ENCODE measurements at places on chromosomes 5 and 9.

- no peaks in the 10 kb centered on the region for H3K4me1 ChIP-seq
- no peak for DNase-seq
- no peak overlapping the region for H3K27ac ChIP-seq
- no peaks in the 10 kb centered on the region for H3K27me3 ChIP-seq
These were observed 99.8 kb downstream of the NNT start for GRCh38 chr5:43702815-43703214.

DNA sequence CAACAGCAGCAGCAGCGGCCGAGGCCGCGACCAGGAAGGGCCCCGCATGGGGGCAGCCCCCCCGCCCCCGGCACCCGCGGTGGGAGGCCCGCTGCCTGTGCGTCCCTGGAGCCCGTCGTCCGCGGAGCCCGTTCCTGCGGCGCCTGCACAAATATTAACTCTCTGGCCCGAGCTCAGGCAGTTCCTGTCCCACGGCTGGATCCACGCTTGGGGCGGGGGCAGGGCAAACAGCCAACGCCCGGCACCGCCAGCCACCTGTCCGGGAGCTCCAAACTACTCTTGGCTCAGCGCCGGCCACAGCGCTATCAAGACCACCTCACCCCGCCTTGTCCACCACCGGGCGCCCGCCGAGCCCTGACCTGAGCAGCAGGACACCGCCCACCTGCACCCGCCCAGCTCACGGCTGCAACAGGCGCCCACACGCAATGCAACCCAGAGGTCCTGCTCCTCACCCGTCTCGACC, at the start of gene LRRC26:
Gene LRRC26 (minus strand): TSS at position 156 of the 463 bp plus-strand sequence. CDS start 108 bp downstream, at position 48.
- H3K4me3 ChIP-seq, result peak within 1 kb of the TSS; percentile 58
- no peak within 1 kb of the TSS for H3K27ac ChIP-seq
- H3K36me3 ChIP-seq, result no peaks in the 10 kb centered on the region
- H3K27me3 ChIP-seq, result peaks cover 23% of the 10 kb centered on the region

- no peaks in the 10 kb centered on the region for H3K4me1 ChIP-seq
- no peak overlapping the region for H3K4me3 ChIP-seq
- H3K36me3 ChIP-seq, result no peaks in the 10 kb centered on the region
- no peak for DNase-seq
- H3K27me3 ChIP-seq, result no peaks in the 10 kb centered on the region
These were observed 143.7 kb downstream of the ARHGAP26 start for GRCh38 chr5:142913728-142914338.

- DNase-seq, result no peak
- H3K27me3 ChIP-seq, result no peaks in the 10 kb centered on the region
- no peaks in the 10 kb centered on the region for H3K4me1 ChIP-seq
- no peaks in the 10 kb centered on the region for H3K36me3 ChIP-seq
- H3K27ac ChIP-seq, result no peak overlapping the region
These were observed 52.0 kb upstream of the SNCAIP start for GRCh38 chr5:122259995-122260394.

- H3K36me3 ChIP-seq, result no peaks in the 10 kb centered on the region
- no peaks in the 10 kb centered on the region for H3K27me3 ChIP-seq
- H3K27ac ChIP-seq, result peak overlapping the region; percentile 94
- DNase-seq, result peak; percentile 3
These were observed 932 bp downstream of the SLC12A2 start for GRCh38 chr5:128084228-128085167.

DNA sequence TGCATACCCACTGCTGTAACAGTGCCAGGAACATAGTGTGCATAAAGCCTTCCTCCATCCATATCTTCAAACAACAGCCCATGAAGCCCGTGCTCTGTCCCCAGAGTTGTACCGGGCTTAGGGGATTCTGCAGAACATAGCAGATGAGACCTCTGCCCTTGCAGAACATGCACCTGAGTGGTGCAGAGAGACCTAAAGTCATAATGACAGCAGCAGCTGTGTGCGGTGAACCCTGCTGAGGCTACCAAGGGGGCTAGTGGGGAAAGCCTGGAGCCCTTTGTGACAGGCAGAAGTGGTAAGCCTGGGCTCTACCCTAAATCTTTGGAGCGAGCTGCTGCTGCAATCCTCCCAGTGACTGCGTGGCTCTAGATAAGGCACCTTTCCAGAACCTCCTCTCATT, 32.2 kb upstream of the BRD3 start:
- H3K36me3 ChIP-seq, result no peaks in the 10 kb centered on the region
- no peak overlapping the region for H3K27ac ChIP-seq
- H3K4me3 ChIP-seq, result no peak overlapping the region
- no peak for DNase-seq
- no peaks in the 10 kb centered on the region for H3K4me1 ChIP-seq

GRCh38 chr9:137550231-137550621, at the start of gene PNPLA7:
PNPLA7 (minus strand) TSS chr9:137550402; CDS start chr9:137550197, 205 bp downstream.
- peaks cover 19% of the 10 kb centered on the region for H3K36me3 ChIP-seq
- peak within 1 kb of the TSS; percentile 83 for H3K27ac ChIP-seq
- H3K4me3 ChIP-seq, result peak within 1 kb of the TSS; percentile 95

DNA sequence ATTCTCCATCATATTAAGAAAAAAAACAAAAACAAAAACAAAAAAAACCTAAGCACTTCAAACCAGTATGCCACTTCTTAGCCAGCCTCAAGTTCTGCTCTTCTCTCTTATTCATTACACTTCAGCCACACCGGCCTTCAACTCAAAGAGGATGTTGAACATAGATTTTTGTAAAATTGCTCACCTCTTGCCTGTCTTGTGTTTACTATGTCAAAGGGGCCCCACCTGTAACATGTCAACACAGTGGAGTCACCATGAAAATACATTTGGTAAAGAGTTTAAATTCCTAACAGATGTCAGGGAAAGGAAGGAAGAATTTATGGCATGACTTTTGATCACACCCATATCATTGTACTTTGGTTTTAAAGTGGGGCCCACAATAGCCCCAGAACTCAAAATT, 121.1 kb upstream of the GHR start:
- H3K4me1 ChIP-seq, result no peaks in the 10 kb centered on the region
- no peak overlapping the region for H3K4me3 ChIP-seq
- H3K27ac ChIP-seq, result no peak overlapping the region
- DNase-seq, result no peak

GRCh38 chr5:78811866-78812265, 163.3 kb upstream of the LHFPL2 start:
- no peak overlapping the region for H3K27ac ChIP-seq
- H3K4me3 ChIP-seq, result no peak overlapping the region

DNA sequence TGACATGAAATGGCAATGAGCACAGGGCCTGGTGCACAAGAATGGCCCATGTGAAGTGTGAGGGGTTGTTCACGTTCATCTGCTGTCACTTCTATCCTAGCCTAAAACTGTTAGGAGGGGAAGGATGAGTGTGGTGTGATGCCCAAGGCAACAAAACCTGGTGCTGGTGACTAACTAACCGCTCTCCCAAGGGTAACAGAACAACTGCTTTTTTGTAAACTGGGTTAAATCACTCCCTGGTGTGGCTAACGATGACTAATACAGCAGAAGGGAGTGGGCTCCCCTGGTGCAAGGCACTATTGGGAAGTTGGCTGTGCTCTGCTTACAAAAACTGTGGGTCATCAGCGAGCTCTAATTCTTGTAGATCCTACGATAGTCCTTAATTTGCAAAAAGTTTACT, 103.2 kb upstream of the VCAN start:
- no peak for DNase-seq
- no peaks in the 10 kb centered on the region for H3K36me3 ChIP-seq
- H3K27me3 ChIP-seq, result no peaks in the 10 kb centered on the region
- no peak overlapping the region for H3K27ac ChIP-seq
- no peaks in the 10 kb centered on the region for H3K4me1 ChIP-seq
- H3K4me3 ChIP-seq, result no peak overlapping the region

- no peaks in the 10 kb centered on the region for H3K4me1 ChIP-seq
- H3K27ac ChIP-seq, result no peak overlapping the region
- H3K27me3 ChIP-seq, result no peaks in the 10 kb centered on the region
- DNase-seq, result no peak
These were observed 42.5 kb downstream of the SEMA4D start for GRCh38 chr9:89455356-89455824.

DNA sequence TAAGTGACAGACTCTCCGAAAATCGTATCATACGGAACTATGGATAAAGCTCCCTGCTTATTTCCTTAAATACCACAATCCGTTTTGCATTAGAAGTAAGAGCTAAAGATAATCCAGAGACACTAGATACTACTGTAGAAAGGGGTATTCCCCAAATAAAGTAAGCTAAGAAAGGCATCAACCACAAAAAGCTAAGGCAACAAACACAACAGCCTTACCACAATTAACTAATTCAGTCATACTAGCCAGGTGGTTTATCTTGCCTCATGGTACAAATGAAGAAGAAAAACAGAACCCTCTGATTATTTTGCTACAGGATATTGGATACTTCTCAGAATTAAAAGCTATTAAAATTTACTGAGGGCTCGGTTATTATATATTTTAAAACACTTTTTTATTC, 14.1 kb downstream of the ERP44 start:
- DNase-seq, result no peak
- H3K36me3 ChIP-seq, result no peaks in the 10 kb centered on the region
- H3K27me3 ChIP-seq, result no peaks in the 10 kb centered on the region
- H3K4me3 ChIP-seq, result no peak overlapping the region
- no peak overlapping the region for H3K27ac ChIP-seq

DNA sequence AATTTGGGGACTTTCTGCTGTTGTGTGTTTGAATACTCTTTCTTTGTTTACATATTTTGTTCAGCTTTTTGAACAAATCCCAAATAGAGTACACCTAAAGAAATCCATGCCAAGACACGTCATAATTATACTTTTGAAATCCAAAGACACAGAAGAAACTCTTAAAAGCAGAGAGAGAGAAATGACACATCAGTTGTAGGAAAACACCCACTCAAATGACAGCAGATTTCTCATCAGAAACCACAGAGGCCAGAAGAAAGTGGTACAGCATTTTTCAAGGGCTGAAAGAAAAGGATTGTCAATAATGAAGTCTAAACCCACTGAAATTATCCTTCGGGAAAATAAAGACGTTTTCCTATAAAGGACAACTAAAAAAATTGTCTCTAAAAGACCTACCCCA, 378.6 kb downstream of the GADD45G start:
- no peak for DNase-seq
- no peaks in the 10 kb centered on the region for H3K4me1 ChIP-seq
- H3K27me3 ChIP-seq, result no peaks in the 10 kb centered on the region
- H3K27ac ChIP-seq, result no peak overlapping the region
- no peak overlapping the region for H3K4me3 ChIP-seq
- no peaks in the 10 kb centered on the region for H3K36me3 ChIP-seq

GRCh38 chr5:109744261-109744660, 54.5 kb downstream of the MAN2A1 start:
- DNase-seq, result no peak
- H3K36me3 ChIP-seq, result no peaks in the 10 kb centered on the region
- H3K27me3 ChIP-seq, result no peaks in the 10 kb centered on the region

DNA sequence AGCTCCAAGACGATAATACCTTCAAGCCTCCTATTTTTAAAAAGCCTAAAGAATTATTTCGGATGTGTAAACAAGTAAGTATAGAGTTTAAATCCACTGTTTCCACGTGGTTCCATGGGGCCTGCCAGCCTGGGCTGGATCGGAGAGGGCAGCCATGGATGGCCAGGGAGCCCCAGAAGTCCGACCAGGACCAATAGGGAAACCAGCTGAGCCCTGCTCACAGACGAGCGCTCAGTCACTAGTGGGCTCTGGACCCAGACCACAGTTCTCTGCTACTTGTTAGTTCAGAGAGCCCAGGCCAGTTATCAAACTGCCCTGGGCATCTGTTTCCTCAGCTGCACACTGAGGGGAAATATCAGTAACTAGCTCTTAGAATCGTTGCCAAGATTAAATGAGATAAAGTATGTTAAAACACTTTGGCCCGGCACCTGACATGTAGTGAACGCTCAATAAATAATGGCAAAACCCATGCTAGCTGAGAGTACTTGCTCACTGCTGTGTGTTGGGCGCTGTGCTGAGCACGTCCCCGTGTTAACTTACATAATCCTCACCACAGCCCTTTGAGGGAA, 124.8 kb downstream of the RGS3 start:
- DNase-seq, result no peak
- peaks cover 10% of the 10 kb centered on the region for H3K36me3 ChIP-seq
- peaks cover 84% of the 10 kb centered on the region for H3K4me1 ChIP-seq
- no peak overlapping the region for H3K4me3 ChIP-seq

DNA sequence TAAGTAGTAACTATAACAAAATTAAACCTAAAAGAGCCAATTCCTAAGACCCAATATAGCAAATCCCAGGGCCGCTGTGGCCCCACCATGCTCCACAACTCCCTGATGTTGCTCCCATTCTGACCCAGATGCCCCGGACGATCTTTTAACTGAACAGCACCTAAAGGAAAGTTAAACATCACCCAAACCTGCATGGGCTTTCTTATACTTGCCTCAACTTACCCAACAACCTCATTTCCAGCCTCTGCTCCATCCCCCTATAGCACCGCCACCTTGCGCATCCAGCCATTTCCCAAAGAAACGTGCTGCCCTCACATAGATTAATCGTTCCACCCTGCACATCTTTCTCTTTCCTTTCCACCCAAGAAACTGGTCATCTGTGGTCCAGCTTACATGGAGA, 54.6 kb downstream of the ZNF354C start:
- H3K4me1 ChIP-seq, result no peaks in the 10 kb centered on the region
- H3K27me3 ChIP-seq, result no peaks in the 10 kb centered on the region
- no peak for DNase-seq
- H3K4me3 ChIP-seq, result no peak overlapping the region

- no peaks in the 10 kb centered on the region for H3K27me3 ChIP-seq
- no peak overlapping the region for H3K4me3 ChIP-seq
- H3K4me1 ChIP-seq, result no peaks in the 10 kb centered on the region
- no peaks in the 10 kb centered on the region for H3K36me3 ChIP-seq
- DNase-seq, result no peak
These were observed 9.3 kb upstream of the WWC1 start for GRCh38 chr5:168282120-168282519.

- no peak for DNase-seq
- H3K36me3 ChIP-seq, result no peaks in the 10 kb centered on the region
- H3K27me3 ChIP-seq, result peaks cover 65% of the 10 kb centered on the region
- H3K4me3 ChIP-seq, result no peak overlapping the region
- H3K4me1 ChIP-seq, result no peaks in the 10 kb centered on the region
- no peak overlapping the region for H3K27ac ChIP-seq
These were observed 124.4 kb upstream of the MSX2 start for GRCh38 chr5:174599992-174600391.

DNA sequence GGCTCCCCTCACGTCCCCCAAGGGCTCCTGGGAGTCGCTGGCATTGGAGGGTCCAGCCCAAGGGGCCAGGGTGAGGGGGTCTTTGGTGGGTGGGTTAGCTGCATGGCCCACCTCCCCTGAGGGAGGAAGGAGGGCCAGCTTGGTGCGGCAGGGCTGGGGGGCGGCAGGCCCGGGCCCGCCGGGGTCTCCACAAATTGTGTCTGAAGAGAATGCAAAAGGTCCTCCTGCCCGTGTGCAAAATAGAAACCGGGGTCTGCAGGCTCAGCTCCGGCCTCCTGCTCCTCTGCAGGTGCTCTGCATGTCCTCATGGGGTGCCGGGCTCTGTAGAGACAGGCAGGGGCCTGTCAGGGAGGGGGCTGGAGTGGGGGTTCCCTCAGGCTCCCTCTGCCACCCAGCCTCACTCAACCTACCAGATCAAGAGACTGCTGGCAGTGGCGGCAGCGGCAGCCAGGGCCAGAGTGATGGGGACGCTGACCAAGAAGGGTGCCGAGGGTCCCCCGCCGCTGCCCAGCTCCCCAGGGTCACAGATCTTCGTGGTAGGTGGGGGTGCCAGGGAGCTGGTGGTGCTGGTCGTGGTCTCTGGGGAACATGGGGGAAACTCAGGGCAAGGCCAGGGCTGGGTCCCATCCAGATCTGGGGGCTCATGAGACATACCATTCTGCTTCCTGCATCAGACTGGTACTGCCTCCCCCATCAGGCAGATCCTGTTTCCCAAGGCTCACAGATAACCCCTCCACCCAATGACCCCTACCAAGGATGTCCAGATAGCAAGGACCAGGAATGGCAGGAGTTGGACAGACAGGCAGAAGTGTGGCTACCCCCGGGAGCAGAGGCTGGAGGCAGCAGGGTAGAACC, 29.2 kb upstream of the ENHO start:
- no peak overlapping the region for H3K4me3 ChIP-seq
- no peaks in the 10 kb centered on the region for H3K36me3 ChIP-seq
- H3K4me1 ChIP-seq, result no peaks in the 10 kb centered on the region
- H3K27ac ChIP-seq, result no peak overlapping the region
- DNase-seq, result no peak

All from esophagus squamous epithelium (tissue), 5 donors.